Ureter (tissue), 1 donor: ENCODE measurements at places on chromosomes 1 and 21.

- DNase-seq: no peak
Observed at GRCh38 chr21:45078877-45079281, 4.5 kb downstream of the ADARB1 start.

DNA sequence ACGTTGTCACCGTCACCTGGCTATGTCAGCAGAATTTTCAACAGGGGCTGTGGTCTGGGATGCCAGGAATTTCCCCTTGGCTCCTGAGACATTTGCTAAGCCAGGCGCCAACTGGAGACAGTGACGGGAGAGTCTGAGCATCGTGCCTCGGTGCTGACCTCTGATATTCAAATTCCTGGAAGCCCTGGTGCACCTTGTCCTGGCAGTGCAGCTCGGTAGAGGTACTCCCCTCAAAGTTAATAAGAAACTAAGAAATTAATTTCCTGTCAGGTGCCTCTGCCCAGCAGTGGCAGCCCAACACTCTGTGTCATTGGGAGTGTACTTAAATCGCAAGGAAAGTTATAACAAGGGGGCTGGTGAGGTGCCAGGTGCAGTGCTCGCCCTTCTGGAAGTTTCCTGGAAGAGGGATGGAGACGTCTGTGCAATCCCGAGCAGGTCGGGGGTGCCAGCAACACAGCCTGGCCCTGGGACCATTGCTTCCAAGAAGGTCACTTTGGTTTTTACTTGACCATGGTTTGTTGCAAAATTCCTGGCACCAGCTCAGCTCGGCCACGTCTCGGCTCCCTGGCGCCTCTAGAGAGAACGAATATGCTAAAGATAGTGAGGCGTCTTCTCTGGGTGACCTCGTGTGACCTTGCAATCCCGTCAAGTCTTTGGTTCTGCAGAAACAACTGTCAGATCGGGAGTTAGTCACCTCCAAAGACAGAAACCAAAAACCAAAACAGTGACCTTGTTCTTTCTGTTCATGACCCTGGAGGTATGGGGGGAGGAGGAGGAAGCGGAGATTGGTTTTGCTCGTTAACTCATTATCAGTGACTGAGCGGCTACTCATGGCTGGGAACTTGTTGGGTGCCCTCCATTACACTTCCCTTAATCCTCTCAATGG lies 149.5 kb upstream of the VAMP3 start:
- DNase-seq: no peak

DNA sequence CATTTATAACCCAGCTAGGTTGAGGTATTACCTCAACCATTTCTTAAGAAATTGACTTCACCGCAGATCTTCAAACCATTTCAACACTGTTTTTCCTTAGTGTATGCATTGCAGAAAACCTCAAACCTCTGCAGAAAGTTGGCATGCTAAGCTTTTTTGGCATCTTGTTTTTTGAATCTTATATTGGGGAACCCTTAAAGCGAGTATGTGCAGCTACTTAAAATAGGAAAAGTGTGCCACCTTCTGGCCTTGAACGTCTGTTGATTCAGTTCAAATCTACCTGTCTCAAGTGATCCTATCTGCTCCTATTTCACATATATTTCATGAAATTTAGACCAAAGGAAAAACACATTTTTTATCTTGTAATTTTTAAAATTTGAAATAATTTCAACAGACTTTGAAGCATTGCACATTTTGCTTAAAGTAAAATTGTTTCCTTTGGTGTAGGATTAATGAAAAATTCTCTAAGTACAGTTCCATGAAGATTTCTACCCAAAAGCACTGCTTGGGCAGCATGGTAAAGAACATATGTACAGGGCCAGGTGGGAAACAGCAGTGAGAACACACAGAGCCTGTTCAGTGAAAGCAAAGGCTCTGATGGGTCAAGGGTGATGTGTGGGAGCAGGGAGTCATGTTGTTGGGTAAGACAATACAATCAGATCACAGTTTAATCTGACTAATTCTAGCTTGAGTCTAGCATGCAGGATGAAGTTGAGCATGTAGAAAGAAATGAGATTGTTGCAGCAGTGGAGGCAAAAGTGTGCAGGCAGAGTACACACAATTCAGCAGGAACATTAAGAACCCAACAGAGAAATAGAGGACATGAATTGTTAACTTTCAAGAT lies 17.2 kb downstream of the HENMT1 start:
- DNase-seq: peak; percentile 57

DNA sequence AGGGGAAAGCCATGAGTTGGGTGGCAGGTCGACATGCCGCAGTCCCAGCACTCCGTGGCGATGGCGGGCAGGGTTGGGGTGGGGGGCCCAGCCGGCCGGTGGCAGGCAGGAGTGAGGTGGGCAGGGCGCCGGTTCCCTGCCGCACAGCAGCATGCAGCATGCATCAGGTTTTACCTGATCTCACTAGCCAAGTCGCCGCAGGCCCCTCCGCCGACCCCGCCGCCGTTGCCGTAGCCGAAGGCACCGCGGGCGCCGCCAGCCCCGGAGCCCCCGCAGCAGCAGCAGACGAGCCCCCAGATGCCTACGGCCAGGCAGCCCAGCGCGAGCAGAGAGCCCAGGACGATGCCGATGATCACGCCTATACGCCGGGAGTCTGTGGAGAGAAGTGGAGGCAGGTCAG lies 6.7 kb downstream of the VSIG8 start:
- no peak for DNase-seq

DNA sequence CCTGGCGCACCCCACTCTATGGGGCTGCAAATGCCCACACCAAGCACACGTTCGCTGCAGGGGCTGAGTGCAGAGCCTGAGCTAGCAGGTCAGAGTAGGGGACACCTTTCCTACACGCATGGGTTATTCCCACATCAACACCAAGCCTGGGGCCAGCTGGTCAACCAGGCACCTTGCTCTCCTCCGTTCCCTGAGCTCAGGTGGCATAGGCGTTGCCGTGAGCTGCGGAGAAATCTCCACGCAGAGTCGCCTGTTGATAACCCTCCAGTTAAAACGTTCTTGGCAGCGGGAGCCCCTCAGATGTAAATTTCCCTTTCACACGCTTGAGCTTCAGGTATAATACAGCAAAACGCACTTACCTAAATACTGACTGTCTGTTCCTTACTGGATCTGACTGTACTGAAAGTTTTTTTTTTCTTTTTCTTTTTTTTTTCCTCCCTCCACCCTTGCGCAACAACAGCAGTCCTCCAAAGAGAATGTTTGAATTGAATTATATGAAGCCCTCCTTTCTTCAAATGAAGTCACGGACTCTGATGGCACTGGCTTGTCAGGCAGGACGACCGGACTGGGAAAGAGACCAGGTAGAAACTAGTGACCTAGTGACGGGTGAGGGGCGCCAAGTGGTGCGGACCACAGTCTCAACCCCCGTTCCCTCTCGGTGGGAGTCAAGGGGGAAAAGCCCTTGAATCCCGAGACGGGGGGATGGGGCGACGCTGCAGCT lies 2.1 kb downstream of the BRINP3 start:
- no peak for DNase-seq

DNA sequence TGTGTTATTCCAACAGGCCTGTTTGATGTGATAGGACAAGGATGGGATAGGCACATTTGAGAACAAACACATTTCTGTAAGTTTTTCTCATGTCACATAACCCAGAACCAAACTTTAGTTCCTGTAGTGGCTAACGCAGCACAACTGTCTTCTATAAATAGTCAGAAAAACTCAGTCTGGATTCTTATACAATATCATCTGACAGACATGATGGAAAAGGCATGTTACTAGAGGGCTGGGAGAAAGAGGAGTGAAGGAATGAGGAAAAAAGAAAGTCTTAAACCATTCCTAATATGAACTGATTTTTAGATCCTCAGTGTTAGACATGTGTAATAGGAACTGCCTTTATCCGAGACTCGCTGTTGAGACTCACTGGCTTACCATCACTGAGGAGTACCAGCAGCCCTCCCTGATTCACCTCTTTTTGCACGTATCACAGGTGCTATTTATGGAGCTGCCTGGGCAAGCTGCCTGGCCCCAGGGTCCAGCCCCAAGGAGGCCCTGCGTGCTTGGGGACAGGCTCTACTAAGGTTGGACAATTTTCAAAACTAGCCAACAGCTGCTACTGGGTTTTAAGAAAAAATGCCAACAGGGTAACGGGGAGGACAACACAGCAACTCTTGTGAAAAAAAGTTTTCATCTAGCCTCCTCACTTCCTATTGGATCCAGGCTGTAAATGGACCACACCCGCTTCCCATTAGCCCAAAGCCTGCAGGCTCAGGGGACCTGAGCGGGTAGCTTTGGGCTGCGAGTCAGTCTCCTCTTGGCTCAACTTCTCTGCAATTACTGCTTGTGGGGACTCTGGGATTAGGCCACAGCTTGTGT lies 30.7 kb upstream of the SERBP1 start:
- no peak for DNase-seq

- no peak for DNase-seq
Observed at GRCh38 chr1:114238053-114238452, 84.4 kb upstream of the SYT6 start.

- no peak for DNase-seq
Observed at GRCh38 chr1:32988665-32989064, 24.1 kb upstream of the RNF19B start.

GRCh38 chr21:42640486-42640885 lies 12.9 kb upstream of the PDE9A start:
- peak; percentile 73 for DNase-seq

DNA sequence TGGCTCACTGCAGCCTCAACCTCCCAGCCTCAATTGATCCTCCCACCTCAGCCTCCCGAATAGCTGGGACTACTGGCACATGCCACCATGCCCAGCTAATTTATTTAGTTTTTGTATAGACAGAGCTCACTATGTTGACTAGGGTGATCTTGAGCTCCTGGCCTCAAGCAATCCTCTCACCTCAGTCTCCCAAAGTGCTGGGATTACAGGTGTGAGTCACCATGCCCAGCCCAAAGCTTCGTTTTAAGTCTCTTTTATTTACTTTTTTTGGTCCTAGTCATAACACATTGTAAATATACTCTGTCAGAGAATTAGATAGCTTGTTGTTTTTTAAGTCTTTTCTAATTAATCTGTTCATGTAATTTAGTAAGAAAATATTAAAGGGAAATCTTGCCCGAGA lies 42.8 kb downstream of the KCNK1 start:
- no peak for DNase-seq

DNA sequence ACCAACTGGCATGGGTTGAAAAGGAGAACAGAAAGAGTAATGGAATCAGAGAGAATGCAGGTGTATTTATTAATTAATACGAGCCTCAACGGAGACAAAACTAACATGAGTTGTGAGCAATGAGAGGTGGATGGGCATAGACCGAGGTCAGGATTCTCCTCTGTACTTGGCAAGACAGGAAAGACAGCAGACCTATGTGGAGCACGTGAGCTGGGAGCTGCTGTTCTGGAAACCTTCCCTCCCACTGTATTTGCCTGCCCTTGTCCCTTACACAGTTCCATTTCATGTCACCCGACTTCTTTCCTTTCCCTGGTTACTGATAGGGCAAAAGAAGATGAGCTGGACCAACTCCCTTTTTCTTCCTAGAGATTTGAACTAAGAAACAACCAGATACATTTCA lies 110.9 kb downstream of the MRPS6 start:
- no peak for DNase-seq

GRCh38 chr1:241730031-241730430 lies 78.0 kb downstream of the WDR64 start:
- no peak for DNase-seq

GRCh38 chr1:200042119-200042551 lies 14.6 kb downstream of the NR5A2 start:
- no peak for DNase-seq

- DNase-seq: peak; percentile 70
Observed at GRCh38 chr1:167797015-167797414, 75.2 kb downstream of the MPZL1 start.

- DNase-seq: no peak
Observed at GRCh38 chr1:10267319-10267718, 56.9 kb downstream of the KIF1B start.

DNA sequence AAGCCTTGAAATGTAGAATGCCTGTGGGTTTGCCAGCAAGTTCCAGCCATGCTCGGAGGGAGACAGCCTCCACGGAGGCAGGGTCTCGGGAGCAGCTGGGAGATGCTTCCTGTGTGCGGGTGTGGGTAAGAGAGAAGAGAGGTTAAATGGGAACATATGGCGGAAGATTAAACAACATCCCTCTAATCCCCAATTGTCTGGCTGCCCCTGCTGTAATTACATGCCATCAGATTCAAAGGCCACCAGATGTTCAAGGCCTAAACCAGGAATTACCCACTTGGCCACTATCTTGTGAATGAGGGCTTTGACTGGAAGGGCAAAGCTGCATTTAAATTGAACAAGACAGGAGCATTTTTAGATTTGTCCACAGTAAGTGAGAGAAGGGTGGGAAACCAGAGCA lies 81.4 kb upstream of the BACE2 start:
- no peak for DNase-seq

DNA sequence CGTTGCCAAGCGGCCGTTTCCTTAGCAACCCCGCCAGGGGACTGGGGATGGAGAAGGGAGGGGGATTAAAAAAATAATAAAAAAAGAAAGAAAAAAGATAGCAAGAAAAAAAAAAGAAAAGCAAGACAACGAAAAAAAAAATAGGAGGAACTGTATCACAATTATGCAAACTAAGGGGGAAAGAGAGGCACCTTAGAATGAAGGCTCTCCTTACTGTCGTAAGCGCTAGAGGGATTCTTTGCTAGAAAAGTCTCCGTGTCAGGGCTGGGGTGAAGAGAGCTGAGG lies 625 bp upstream of the NEGR1 start:
- DNase-seq: no peak

DNA sequence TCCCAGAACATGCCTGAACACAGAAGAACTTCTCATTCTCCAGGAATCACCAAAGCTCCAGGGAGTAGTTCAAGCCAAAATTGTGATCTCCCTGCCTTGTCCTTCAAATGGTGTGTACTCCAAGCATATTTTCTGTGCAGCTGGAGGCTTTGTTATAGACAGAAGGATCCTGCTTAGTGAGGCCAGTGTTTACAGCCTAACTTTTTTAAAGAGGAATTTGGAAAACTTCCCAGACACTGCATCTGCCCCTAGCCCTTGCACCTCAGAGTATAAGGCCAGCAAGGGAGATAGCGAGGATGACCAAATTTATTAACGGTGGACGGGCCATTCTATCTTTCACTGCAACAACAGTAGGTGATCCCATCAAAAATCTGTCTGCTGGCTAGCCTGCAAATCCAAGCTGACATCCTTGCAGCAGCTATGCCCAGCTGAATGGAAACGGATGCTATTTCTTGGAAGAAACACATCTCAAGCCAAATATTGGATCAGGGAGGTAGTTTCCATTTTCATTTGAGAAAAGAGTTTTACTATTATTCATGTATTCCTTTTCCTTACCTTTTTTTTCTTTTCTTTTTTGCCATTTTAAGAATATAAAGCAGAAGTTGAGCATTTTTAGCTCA lies 249.8 kb downstream of the USH2A start:
- DNase-seq: no peak

- no peak for DNase-seq
Observed at GRCh38 chr21:28801906-28802305, 190.8 kb downstream of the LTN1 start.

GRCh38 chr1:193181536-193181935 lies 4.9 kb downstream of the B3GALT2 start:
- DNase-seq: no peak

- no peak for DNase-seq
Observed at GRCh38 chr1:208418667-208419066, 174.5 kb upstream of the PLXNA2 start.

DNA sequence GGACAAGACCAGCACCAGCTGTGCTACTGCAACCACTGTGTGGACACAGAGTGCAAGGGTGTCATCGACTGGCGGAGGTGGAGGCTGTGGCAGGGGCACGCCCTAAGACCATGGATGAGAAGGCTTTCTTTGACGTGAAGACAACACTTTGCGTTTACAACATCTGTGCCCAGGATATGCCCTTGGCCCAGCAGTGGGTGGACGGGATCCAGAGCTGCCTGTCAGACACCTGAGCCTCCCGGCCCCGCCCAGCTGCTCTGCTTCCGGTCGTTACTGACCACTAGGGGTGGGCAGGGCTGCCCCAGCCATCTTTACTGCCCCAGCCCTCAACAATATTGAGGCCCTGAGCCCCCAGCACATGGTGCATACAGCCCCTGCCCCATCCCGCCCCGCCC lies 21.4 kb upstream of the NPPB start:
- no peak for DNase-seq
